ENCODE measurements at places on chromosomes 2 and 18.
A peak's percentile ranks its signal among the peaks of the same experiment; 100 is the strongest.

- DNase-seq, result no peak
These were observed 451.4 kb downstream of the PID1 start for GRCh38 chr2:228819701-228820100.

GRCh38 chr18:26803643-26804042 lies 61.9 kb downstream of the AQP4 start:
- no peak for DNase-seq

- peak; percentile 33 for DNase-seq
These were observed at the start of gene RNPEPL1 for GRCh38 chr2:240567872-240568677. Gene RNPEPL1 (plus strand): TSS chr2:240568484. CDS start chr2:240568587, 103 bp downstream.

DNA sequence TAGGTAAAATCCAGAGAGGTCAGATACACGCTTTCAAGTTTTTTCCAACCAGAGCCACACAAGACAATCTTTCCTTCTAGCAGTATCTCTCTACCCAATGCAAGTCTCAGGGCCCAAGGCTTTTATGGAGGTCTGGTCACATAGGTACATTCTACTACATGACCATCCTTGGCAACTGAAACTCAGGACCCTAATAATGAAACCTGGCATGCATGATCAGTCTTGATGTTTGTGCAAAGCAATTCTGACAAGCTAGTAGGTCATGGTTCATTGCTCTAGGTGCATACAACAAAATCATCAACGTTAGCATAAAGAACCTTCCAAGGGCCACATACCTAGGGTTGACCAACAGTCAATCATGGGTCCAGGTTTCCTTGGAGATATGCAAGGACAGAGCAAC lies 33.2 kb upstream of the CCDC88A start:
- DNase-seq, result no peak

GRCh38 chr2:235287375-235287733 lies 206.5 kb upstream of the AGAP1 start:
- no peak for DNase-seq

- DNase-seq, result peak; percentile 39
These were observed 21.9 kb upstream of the MTERF4 start for GRCh38 chr2:241123816-241124536.

DNA sequence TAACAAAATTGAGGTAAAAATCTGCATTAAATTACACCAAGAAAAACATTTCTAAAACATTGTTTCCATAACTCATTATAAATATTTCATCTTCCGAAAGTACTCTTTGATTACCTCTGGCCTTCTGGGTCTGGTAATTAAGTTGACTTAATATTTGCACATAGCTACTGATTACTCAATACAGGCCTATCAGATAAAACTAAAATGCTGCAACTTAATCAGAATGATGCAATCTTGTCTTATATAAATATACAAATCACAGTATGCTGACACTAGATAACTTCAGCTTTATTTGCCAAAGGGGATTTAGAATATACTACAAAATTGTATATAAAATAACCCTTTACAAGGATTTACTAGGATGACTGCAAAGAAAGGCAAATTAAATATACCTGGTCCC lies 49.3 kb downstream of the SLC35F5 start:
- no peak for DNase-seq

DNA sequence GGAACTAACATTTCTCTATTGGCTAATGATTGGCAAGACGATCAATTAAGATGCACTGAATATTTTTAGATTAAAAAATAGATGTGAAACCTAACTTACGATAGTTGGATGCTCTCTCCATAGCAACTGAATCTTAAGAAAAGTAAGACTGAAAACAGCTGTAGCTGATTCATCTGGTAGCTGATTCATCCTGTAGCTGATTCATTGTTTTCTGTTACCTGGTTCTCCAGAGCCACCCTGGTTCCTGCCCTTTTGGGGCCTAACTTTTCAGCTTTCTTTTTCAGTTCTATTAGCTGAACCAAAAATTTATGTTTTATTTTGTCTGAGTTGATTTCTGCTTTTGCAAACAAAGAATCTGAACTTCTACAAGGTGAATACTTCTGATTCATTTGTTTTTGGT lies 22.7 kb upstream of the SPR start:
- no peak for DNase-seq

DNA sequence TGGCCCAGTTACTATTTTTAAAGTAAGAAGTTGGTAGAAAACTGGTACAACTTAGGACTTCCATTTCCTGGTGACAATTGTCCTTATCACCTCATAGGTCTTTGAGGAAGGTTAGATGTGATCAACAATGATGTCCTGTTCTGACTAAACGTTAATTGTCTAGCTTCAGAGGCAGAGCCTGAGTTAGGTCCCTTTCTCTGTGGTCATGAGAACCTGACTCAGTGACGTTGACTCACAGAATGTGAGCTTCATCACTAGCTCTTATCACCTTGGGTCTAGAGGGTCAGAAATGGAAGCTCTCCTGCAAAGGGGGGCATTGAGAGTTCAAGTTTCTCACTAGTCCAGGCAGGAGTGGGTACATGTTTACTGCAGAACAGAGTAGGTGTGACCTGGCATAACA lies 60.6 kb upstream of the ATP8B1 start:
- DNase-seq, result no peak

DNA sequence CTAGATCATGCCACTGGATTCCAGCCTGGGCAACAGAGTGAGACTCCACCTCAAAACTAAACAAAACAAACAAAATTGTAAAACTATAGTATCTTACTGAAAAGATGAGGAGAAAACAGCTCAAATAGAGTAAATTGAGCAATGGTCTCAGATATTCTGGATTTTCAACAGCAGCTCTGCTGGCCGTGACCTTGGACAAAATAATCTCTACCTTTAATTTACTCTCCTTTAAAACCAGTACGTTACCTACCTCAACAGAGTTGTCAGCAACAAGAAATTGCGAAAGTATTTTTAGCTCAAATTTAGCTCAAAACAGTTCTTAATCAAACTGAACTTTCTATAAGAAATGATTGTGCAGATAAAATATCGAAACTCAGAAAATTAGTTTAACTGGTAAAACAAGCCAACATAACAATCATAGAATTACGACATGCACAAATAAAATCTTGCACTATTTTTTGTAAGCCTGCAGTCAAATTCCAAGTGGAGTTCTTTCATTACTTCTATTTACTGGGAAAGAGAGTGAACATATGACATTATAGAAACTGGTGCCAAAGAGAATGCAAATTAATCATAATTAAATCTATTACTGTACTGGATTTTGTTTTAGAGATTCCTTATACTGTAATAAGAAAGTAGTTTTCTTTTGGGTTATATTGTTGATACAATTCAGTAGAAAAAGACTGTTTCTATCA lies 40.8 kb downstream of the TRIP12 start:
- no peak for DNase-seq

DNA sequence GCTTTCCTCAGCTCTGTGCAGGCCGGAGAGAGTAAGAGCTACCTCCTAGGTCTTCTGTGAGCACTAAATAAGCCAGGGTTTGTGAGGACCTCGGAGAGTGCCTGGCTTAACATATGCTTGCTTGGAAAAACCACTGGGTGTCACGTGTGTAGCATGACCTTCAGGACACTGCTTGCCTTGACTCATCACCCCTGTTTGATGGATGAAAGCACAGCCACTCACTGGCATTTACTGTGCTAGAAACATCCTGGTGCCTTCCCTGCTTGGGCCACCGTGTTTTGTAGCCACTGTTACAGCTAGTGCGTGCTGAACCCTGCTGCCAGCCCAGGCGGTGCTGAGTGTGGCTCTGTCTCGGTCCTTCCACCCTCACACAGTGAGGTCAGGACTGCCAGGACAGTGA lies 34.8 kb upstream of the ITM2C start:
- no peak for DNase-seq

GRCh38 chr2:53629001-53629400 lies 138.6 kb upstream of the CHAC2 start:
- DNase-seq, result no peak

GRCh38 chr2:37851828-37852584 lies 73.1 kb upstream of the RMDN2 start:
- no peak for DNase-seq

- DNase-seq, result no peak
These were observed 184.3 kb downstream of the UBE2E3 start for GRCh38 chr2:181164699-181165098.

DNA sequence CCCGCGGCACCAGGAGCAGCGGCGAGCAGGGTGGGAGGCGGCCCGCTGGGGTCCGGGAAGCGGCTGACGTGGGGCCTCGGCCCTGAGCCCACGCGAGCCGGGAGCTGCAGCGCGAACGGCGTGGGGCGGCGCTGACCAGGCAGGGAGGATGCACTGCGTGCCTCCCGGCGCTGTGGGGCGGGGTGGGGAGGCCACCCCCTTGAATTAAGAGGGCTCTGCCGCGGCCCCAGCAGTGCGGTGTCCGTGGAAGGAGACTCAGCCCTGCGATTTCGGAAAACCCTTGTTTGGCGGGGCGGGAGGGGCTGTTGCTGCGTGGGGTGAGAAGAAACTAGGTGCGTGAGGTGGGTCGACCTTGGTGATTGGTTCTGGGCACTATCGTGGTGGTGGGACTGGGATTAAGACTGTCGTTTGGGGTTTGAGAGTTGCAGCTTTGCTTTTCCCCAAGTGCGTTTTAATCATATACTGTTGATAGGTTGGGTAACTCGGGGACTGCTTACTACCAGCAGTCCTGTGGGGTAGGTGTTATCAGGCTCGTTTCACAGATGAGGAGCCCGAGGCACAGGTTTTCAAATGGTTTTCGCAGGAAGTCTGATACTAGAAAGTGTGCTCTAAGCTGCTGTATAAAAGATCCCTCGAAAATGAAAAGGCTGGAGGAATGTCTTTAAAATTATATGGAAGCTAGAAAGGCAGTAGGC lies 722 bp downstream of the ACSL3 start:
- no peak for DNase-seq
